ENCODE measurements at places on chromosomes 11 and 22.

- DNase-seq, result no peak
Observed at GRCh38 chr11:131609921-131610320, 239.5 kb downstream of the NTM start.

DNA sequence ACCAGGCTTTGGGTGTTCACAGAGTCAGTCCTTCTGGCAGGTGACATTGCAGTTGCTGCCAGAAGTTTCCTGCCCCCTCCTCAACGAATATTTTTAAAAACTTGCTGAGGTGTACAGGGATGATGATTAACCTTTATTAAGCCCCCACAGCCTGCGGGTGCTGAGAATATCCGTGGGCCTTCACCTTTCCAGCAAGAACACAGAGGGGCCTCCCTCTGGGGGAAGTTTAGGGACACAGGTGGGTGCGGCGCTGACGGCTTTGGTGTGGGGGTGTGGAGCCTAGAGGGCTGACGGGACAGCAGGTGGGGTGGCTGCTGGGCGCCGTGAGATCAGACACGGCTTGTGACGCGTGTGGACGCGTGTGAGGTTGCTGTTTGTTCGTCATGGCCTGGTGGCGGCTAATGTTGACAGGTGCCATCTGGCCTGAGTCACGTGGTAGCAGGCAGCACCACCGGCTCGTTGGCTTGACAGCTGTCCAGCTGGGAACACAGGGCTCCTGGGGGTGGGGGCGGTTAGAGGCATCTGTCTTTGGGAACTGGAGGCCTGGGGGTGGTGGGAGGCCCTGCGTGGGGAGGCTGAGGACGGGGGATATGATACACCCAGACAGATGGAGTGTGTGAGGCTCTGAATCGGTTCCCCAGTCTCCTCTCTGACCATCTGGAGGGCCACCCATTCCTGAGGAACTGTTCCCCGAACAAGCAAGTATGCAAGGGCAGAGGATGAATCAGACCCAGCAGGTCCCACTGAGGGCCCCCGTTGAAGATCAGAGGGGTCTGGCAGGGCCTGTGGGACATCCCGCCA is 12.5 kb upstream of the LRRC10B start:
- DNase-seq, result no peak

- no peak for DNase-seq
Observed at GRCh38 chr11:73463359-73463758, 87.2 kb downstream of the RELT start.

- DNase-seq, result no peak
Observed at GRCh38 chr11:104259121-104259610, 95.2 kb upstream of the PDGFD start.

GRCh38 chr11:65216830-65217229 is 35.1 kb downstream of the CAPN1 start:
- no peak for DNase-seq

DNA sequence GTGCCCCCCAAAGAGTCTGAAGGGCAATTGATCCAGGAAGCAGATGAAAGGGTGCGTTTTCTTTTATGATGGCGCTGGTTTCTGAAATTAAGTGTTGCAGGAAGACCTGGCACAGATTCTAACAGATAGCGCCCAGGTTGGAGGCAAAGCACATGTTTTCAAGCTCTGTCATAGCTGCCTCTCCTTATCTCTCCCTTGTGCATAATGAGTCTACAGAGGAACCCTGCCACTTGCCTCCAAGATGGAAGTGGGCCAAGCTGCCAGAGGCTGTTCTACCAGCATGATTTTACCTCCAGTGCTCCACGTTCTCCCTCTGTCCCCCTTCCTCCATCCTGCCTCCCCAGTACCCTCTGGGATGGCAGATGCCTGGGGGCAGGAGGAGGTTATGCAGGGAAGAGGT is 30.0 kb upstream of the TLCD5 start:
- DNase-seq, result no peak

- DNase-seq, result no peak
Observed at GRCh38 chr11:64998141-64998540, 1.4 kb upstream of the BATF2 start.

- DNase-seq, result no peak
Observed at GRCh38 chr11:8615291-8616032, 21.4 kb upstream of the STK33 start.

GRCh38 chr11:14315130-14315529 is 43.9 kb downstream of the RRAS2 start:
- DNase-seq, result no peak

DNA sequence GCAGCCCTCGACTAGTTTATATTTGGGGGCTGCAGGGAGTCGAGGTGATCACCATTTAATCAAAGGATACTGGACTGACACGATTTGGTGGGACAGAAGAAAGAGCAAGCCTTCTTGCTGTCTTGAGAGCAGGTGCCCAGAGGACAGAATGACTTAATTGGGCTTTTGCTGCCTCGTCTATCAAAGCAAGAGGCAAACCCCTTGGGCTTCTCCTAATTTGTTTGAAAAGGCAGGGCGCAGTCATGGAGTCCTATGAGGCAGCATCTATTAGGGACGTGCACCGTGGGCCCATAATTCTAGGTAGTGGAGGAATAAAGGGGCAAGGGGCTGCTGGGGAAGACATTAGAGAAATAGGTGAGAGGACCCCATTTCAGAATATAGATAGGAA is 1411.3 kb downstream of the TBC1D22A start:
- no peak for DNase-seq

DNA sequence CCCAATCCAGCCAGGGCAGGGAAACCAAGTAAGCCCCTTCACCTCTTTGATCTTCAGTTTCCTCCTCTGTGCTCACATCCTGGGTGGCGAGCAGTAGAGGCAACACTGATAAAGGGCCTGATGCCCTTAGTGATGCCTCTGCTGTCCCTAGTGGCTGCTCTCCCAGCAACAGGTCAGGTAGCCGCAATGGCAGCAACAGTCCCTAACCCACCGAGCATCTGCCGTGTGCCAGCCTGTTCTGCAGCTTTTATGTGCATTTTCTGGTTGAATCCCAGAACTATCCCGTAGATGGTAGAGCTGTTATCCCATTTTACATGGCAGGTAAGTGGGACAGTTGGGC is 5.2 kb downstream of the SCYL1 start:
- DNase-seq, result no peak

GRCh38 chr22:39308614-39309363 is 10.6 kb downstream of the RPL3 start:
- DNase-seq, result peak; percentile 81

- DNase-seq, result no peak
Observed at GRCh38 chr22:23071230-23072076, 1.1 kb downstream of the GNAZ start.
